Cardiac ventricle fibroblast (primary cell): ENCODE measurements at places on chromosomes 4 and X. TPM values are rescaled to one million over a fixed set of nuclear protein-coding genes. Genes with fewer than 3 reads are reported as not detected.

Gene PPEF1
- total RNA-seq = not detected in 2 replicates

Gene MAGIX
- total RNA-seq = 0.19 and 0.54 TPM in 2 replicates

Gene CXorf51A
- total RNA-seq = not detected in 2 replicates

Gene TRIM75
- not detected in 2 replicates for total RNA-seq

Gene AADAT
- total RNA-seq = 4.6 and 5.2 TPM in 2 replicates

Gene PLAC8
- total RNA-seq = not detected in 2 replicates

Gene VCX3A
- total RNA-seq = not detected in 2 replicates
